ENCODE measurements at places on chromosomes 1 and 21.
A peak's percentile ranks its signal among the peaks of the same experiment; 100 is the strongest.

DNA sequence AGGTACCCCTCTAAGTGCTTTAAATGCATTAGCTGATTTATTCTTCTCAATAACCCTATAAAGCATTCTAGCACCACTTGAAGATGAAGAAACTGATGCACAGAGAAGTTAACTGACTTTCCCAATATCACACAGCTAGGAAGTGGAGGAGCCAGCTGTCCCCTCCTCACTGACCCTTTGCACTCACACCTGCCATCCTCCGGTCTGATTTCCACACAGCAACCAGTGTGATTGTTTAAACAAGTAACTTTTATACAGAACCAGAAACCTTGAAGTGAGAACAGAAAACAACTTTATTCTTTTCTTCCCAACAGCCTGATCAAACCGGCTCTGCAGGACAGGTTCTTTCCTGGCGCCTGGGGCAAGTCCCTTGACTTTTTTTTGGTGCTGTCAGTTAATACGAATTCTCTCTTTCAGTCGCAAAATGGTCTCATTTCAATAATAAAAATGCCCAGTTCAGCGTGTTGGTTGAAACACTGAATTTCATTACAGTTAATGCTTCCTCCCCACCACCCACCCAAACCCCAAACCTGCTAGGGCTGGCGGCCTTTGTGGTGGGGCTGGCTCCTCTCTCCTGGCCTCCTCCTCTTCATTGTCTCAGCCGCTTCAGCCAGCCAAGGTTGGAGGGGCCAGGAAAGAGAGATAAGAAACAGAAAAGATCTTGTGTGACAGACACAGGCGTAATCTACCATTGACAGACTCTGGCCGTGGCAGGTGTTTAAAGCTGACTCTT, 26.4 kb upstream of the EEIG2 start:
- no peak for DNase-seq

DNA sequence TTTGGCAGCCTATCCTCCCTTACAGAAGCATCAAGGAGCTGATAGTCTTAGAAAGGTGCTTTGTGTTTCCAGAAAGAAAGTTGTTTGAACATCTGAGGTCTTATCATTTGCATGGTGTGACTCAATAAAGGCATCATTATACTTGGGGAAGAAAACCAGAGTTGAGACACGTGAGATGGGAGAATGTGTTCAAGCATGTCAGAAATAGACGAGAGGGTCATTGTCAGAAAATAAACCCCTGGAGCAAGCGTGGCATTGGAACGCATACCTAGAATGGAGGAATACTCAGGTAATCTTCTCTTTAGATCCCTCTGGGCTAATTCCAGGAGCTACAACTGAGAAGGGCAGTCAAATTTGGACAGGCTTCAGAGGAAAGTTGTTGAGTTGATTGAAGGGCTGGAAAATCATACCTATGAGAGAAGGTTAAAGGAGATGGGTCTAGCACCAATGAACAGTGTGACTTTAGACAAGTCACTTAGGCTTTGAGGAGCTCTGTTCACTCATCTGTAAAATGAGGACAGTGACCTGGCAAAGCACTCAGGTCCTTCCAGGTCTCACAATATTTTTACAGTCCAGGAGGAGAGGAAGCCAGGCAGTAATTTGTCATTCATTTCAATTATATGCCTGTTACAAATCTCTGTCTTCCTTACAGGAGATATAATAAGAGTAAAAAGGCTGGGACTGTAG, 101.3 kb upstream of the C1orf21 start:
- no peak for DNase-seq

DNA sequence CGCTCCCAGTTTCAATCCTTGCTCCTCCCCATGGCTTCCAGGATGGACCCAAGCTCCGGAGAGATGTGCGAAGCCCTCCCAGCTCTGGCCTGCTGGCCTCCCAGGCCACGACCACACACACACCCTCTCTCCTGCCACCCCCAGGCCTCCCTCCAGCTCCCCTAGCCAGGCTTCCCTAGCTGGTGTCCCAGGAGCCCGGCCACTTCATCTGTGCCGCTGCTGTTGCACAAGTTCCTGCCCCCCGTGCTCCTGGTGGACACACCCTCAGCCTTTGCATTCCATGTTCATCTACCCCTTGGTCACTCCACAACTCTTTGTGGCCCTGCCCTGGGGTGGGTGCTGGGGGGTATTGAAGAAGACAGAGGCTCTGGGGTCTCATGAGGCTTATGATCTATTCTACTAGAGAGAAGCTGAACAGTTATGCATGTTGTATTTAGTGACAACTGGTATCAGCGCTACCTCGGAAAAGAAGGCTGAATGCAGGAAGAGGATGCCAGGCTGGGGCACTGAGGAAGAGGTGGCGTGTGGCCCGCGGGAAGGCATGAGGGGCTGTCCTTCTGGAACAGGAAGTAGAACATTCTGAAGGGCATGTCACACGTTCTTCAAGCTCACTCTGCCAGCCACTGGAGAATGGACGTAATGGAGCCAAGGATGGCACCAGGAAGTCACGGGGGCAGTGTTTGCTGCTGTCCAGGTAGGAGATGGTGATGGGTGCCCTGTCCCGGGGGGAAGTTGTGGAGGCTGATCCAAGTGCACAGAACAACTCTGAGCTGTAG, 172.4 kb downstream of the PSMG1 start:
- DNase-seq, result no peak

GRCh38 chr1:212367474-212368072, 47.1 kb downstream of the PACC1 start:
- DNase-seq, result no peak

DNA sequence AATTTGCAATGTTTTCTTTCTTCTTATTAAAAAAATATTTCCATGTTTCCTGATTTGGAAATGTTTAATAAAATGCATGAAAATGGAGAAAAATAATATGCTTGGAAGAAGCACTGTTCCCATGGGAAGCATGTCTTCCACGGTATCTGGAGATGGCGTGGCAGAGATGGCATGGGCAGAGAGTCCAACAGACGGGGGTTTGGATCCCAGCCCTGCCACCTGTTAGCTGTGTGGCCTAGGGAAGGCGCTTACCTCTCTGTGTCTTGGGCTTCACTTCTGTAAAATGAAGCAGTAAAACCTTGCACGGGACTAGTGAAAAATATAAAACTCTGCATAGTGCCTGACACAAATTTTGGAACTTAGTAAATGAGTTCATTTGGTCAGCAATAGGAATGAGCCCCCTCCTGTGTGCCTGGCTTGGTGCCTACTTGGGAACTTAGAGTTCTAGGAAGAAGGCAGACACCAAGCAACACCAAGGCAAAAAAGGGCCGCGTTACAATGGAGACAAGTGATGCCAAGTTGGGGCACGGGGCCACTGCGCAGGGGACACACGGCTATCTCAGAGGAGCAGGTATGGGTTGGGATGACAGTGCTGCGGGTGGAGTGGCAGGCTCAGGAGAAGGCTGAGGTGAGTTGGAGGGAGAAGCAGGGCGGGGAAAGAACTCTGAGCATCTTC, 124.2 kb downstream of the KCNN3 start:
- no peak for DNase-seq

GRCh38 chr1:32592943-32593342, 53.7 kb downstream of the ZBTB8A start:
- peak; percentile 31 for DNase-seq

- DNase-seq, result no peak
Observed at GRCh38 chr1:167909691-167910180, 4.2 kb downstream of the ADCY10 start.

DNA sequence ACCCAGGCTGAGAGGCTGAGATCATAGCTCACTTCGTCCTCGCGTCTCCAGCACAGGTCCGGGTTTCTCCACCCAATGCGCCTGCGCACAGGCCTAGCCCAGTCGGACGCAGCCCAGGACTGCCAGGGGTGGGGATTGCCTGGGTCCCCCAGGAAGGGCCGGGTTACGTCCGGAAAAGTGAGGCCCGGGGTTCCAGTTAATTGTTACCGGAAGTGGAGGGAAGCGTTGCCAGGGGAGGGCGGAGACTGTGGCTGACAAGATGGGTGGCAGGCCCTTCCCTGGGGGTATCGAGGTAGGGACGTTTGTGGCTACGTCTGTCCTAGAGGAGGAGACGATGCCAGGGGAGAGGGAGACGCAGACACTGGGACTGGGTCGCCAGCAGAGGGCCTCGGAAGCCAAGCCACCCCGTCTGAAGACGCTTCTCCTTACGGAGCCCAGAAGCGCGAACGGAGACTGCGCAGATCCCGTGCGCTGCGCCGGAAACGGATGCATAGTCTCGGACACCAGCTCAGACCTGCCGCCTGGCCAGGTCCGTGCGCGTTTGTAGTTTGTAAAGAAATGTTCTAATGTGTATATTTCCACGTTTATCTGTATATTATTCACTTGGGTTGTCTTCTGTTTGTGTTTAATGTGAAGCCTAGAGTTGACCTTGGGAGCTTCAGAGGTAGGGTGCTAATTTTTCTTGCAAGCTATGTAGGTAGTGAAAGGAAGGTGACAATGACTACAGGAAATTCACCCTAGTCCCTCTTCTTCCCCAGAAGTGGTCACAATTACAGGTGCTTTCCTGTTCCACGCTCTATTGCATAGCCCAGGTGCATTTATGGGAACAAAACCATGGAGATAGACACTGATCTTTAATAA, 7.3 kb downstream of the RSRP1 start:
- DNase-seq, result peak; percentile 93

DNA sequence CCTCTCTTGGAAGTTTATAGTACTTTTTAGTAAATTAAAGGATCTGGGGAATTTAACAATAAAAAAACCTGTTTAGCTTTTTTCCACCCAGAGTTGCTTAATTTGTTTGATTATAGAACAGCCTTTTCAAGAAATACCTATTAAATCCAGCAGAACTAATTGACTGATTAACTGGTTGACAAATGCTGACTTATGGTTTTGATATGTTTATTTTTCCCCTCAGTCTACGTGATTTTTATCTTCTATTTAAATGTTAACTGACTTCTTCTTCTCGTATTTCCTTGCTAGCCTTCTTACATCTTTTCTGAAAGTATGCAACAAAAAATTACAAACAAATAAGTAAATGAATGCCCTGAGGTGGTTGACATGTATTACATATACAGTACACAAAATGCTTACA, 302.9 kb upstream of the SPAG17 start:
- DNase-seq, result no peak

DNA sequence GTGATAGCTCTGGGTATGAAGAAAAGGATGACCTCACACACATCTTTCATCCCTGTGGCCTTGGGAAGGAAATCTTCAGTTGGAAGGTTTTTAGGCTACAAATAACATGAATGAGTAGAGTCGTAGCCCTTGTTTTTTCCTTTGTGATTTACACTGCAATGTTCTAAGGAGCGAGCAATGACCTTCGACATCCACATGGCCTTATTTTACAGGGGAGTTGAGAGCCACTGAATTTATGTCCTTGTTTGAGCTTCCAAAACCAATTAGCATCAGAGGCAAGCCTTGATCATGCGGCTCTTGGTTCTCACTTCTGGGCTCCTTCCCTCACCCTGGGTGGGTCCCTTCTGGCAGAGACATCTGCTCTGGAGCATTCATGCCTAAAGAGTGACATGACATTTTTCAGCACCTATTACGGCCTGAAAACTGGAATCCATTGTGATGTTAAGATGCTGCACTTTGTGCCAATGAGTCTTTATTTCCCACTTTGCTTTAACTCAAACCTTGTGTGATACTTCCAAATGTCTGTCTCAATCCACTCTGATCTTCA, 70.5 kb upstream of the RUNX1 start:
- no peak for DNase-seq

DNA sequence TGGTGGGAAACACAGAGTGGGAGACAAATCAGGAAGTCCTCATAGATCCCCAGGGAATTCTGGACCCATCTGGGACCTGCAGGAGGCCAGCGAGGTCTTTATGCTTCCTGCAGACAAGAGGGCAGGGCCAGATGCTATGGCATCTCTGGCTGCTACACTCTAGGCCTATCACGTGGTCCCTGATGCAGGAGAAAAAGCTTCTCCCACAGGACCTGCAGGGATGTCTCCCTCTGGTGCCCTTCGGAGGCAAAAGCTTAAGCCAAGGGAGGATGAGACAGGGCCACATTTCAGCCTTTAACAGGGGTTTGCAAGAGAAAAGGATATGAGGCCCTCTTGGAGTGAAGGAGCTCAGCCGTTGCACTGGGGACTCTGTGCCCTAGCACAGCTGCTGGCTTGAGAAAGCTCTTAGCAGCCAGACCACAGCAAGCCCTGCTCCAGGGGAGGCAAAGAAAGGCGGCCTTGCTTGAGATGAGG, 243.0 kb downstream of the C1orf94 start:
- DNase-seq, result peak; percentile 17

DNA sequence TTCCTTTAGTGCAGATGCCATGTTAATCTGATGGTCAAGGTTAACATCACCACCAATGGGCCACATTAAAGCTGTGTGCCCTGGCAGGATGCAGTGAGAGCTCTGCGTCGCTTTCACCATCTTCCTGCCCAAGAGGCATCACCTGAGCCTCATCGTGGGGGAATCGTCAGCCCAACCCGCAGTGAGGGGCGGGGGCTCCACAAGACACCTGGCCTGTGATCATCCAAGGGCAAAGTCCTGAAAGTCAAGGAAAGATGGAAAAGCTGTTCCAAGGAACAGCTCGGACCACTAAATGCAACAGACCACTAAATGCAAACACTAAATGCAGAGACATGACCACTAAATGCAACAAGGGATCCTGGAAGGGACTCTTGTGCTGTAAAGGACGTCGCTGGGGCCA, 49.9 kb downstream of the WDR4 start:
- DNase-seq, result no peak

DNA sequence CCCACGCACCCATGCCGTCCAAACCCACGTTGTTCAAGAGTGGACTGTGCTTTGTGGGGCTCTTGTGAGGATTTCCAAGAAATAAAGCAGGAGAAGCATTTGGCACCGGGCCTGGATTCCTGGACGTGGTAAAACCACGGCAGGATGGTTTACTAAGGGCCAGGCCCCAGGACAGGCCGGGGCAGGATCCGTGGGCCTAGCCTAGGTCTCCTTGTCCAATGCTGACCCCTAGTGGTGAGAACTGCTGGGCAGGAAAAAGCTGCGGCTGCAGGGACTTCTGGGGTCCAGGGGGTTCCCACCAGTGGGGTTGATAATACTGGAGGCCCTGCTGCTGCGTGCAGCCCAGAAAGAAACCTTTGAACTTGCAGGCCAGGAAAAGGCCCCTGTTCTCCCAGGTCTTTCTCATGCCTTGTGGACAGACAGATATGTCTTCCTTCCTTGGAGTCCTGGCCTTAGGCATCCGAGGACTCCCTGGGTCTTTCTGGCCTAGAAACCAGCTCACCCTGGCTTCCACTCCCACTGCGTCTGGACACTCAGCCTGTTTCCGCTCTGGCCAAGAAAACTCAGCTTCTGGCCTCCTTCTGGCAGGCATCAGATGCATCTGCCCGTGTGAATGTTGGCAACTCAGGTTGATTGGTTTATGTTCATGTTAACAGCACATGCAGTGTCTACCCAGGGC, 106.9 kb upstream of the TMEM51 start:
- peak; percentile 94 for DNase-seq

Data from astrocyte of the hippocampus (primary cell).